NCI-H748 treated with DMSO at 0.1 percent for 48 hours (cell line): ENCODE measurements at places on chromosomes 12 and 14.

GRCh38 chr12:57883700-57884099, 37.2 kb upstream of the CTDSP2 start:
- no peak for DNase-seq

- no peak for DNase-seq
These were observed 349.5 kb downstream of the GRIN2B start for GRCh38 chr12:13631873-13632272.

- DNase-seq: no peak
These were observed 16.7 kb downstream of the SDS start for GRCh38 chr12:113386866-113387566.

DNA sequence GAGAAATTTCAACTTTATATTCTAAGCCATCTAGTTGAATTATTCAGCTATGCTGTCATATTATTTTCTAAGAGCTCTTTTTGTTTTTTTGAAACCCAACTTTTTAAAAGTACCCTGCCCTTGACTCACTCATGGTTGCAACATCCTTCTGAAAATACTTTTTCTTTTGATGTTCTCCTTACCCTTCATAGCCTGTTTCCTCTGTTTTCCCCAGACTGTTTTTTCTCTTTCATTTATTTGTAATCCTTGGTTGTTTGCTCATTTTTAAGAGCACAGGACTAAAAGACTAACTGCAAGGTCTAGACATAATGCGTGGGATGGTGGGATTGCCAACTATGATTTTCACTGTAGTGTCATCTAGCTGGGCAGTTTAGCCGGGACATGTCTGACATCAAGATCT, 21.2 kb upstream of the CDKL1 start:
- DNase-seq: no peak

GRCh38 chr14:90828642-90829487, 12.6 kb upstream of the TTC7B start:
- DNase-seq: no peak

DNA sequence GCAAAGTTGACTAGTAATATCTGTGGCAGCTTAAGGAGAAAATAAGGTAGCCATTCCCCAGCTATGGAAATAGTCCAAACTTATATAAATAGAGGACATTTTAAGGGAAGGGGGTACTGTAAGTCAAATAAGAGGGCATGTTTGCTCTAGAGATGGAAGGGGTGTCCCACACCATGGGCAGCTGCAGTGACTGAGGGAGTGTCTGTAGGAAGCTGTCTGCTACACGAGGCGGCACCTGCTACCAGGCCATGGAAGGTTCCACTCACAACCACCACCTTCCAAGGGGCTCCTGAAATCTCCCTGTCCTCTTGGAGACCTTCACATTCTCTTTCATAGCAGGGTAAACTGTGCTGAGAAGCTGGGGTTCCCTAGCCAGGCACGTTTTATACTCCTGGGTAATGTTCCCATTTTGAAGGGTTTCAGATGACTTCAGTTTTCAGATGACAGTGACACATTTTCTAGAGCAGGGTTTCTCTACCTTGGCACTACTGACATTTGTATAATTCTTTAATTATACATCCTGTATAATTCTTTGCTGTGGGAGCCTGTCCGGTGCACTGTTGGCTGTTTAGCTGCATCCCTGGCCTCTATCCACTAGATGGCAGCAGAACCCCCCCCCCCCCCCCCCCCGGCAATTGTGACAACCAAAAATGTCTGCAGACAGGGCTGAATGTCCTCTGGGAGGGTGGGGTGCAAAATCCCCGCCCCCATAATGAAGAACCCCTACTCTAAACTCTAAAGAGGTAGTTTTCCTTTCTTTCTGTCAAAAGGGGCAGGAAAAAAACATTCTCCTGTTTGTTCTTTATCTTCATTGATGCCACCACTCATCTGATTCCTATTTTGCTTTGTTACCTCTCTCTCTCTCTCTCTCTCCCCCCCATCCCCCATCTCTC, 11.6 kb upstream of the SMCO2 start:
- DNase-seq: no peak

- no peak for DNase-seq
These were observed 1.6 kb downstream of the MARK3 start for GRCh38 chr14:103386713-103387329.

DNA sequence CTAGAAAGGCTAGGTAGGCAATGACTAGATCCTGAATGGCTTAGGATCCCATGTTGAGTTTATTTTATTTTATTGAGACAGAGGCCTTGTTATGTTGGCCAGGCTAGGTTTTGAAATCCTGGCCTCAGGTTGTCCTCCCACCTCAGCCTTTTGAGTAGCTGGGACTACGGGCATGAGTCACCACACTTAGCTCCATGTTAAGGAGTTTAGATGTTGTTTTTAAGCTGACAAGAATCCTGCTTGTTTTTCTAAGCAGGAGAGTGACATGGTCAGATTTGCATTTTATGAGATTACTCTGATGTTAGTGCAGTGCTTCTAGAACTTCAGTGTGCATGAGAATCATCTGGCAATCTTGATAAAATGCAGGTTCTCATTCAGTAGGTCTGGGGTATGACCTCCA, 14.5 kb downstream of the CCDC198 start:
- no peak for DNase-seq

- no peak for DNase-seq
These were observed 8.6 kb downstream of the FGD6 start for GRCh38 chr12:95208678-95209077.

DNA sequence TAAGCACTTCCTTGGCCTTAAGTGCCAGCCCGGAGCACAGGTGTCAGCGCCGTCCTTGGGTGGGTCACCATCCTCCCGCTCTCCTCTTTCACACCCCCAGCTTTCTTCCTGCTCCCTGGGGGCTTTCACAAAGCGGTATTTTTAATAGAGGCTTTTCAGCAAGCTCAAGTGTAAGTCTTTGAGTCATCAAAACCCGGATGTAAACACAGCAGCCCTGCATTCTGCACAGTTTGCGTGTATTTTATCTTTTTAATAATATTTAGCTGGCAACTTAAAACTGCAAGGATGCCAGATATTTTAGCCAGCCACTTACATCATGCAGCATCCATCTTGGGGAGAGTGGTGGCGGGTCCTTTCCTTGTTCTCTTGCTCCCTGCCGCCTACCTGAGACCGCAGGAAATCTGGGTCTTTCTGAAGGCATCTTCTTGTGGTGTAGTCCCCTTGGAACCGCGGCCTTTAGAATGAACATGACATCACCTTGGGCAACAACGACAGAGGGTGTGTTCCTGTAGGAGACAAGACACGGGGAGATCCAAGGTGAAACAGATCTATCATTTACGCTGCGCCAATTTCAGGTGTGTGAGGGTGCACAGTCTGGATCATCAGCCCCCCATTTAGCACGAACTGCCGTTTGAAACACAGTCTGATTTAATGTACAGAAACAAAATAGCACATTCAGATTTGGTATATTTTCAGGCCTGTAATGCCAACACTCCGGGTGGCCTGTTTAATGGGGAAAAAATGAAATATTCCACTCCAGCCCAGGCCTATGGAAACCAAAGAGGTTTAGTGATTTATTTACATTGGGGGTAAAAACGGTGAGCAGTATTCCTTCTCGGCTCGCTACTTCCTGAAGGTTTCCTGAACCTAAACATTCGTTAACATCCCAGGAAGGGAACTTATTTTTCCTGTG, 12.5 kb upstream of the IRF2BPL start:
- peak; percentile 89 for DNase-seq

DNA sequence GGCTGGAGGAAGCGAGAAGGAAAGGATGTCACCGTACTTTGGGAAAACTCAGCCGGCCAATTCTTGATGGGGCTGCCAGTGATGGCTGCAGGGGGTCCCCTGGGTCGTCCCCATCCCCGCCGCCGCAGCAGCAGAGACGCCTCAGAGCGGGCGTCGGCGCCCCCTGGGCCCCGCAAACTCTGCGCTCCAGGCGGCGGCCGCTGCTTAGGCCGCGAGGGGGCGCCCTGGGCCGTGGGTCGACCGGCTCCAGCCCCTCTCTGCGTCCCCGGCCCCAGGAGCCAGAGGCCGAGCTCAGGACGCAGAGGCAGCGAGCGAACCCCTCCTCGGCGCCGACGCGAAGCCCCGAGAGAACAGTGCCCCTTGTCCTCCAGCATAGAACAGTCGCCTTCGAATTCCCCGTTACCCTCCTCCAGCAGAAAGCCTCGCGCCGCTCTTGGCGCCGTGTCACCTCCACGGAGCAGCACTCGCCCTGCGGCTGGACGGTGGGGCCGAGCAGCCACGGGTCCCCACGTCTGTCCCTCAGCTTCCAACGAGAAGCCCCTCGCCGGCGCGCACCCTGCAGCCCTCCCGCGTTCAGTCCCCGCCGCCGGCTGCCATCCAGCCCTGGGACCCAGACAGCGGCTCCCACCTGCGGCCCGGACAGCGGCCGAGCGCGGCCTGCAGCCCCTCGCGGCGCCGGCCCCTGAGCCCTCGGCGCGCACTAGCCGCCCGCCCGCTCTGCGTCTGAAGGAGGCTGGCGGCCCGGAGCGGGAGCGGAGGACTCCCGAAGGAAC, 106.6 kb downstream of the PRICKLE1 start:
- DNase-seq: peak; percentile 65

- DNase-seq: no peak
These were observed 91.6 kb downstream of the TPH2 start for GRCh38 chr12:72030277-72030676.

- DNase-seq: no peak
These were observed 147.1 kb downstream of the SLC15A5 start for GRCh38 chr12:16130343-16130742.

GRCh38 chr12:60947533-60947932, 1312.7 kb upstream of the USP15 start:
- DNase-seq: no peak

- DNase-seq: peak; percentile 45
These were observed 14.1 kb downstream of the DRAM1 start for GRCh38 chr12:101891462-101891971.

DNA sequence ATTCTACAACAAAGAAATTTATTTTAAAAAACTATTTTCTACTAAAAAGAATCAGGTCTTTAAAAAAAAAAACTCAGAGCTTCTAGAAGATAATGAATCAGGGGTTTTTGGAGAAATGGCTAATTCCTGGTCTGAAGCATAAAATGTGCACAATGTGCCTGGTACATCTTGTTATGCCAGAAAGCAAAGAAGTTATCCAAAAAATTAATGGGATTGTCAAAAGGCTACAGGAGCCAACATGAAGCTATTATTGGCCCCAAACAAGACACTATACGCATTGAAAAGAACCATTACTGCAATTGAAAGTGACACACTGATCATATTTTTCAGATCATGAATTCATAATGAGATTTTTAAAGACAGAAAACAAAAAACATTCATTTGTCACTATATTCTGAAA, 19.3 kb upstream of the TUBA1A start:
- DNase-seq: no peak

- no peak for DNase-seq
These were observed 124.8 kb downstream of the NPAS3 start for GRCh38 chr14:33063521-33063920.

DNA sequence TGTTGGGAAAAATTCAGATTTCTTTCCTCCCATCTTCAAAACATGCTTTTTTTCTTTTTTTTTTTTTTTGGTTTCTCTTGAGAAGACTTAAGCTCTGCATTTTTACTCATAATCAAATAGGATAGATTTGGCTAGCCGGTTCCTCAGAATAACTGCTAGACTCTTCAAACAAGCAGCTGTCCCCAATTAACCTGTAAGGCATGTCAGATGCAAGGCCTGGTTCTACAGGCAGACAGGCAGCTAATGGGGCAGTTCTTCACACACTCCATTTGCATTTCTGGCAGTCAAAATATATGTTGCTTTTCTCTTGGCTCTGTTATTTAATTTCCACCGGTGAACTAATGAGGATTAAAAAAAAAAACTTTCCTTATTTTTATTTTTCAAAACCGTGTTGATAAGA, 228.0 kb upstream of the ATP2B1 start:
- no peak for DNase-seq

GRCh38 chr14:98949051-98949450, 322.9 kb downstream of the BCL11B start:
- DNase-seq: no peak

DNA sequence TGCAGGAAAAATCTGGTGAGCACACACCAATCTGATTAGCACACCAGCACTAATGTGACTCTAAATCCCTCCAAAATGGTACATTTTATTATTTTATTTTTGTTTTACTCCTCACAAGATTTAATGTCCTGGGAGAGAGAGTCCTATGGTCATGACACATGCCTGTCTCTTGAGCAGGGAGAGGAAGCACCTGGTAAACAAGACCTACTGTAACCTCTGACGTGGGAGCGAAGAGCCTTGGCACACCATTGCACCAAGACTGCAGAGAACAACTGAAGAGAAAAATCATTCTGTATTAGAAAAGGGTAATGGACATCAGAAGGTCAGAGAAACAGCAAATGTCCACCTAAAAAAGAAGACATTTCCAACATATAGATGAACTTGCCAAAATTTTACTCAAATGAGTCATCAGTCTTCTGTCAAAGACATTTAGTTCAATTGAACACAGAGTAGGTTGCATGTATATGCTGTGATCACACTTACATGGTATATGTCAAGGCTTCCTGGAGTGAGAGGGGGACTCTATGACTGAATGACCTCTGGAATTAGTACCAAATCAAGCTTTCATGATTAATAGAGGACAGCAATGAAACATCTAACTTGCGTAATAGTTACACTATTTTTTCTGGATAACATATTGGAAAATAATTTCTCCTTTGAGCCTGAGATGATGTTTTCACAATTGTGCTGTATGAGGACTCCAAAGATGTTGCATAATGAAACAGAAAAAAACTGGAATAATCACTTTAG, 186.9 kb upstream of the FLRT2 start:
- no peak for DNase-seq

- DNase-seq: no peak
These were observed 82.3 kb downstream of the PUS7L start for GRCh38 chr12:43676183-43676813.

- no peak for DNase-seq
These were observed 24.5 kb downstream of the ERG28 start for GRCh38 chr14:75636100-75636692.

GRCh38 chr14:52251724-52252123, 15.8 kb upstream of the PTGDR start:
- DNase-seq: no peak

GRCh38 chr14:79161571-79161970, 991.4 kb downstream of the NRXN3 start:
- no peak for DNase-seq

- DNase-seq: no peak
These were observed 48.8 kb upstream of the COL2A1 start for GRCh38 chr12:48053122-48053521.

DNA sequence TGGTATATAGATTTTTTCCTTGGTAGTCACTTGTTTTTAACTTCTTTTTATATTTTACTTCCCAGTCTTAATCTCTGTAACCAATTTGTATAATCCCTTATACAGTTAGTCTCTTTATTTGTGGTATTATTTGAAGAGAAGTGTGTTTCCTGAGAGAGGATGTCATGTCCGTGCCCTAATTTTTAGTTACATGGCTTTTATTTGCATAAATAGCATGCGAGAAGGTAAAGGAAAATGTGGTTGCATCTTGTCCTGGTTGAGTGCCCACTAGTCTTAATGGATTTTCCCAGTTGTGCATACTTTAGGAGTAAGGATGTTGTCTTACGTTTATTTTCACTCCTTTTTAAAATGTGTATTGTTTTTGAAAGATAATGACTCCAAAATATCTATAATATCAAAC, 27.5 kb downstream of the RAP1B start:
- DNase-seq: no peak

DNA sequence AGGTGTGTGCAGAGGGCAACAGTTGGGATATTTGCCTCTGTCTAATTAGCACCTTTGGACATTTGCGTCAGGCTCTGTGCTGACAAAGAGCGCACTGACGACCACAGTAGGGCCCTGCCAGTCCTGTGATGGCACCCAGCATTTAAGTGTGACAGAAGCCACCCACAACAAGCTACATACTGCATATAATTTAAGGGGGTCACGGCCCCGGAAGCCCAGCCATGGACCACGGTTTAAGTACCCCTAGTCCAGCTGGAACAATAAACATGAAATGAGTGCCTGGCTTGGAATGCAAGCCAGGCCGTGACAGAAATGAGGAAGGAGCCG, 16.8 kb upstream of the DYNC1H1 start:
- no peak for DNase-seq
